ENCODE measurements at places on chromosomes 7 and 10.

DNA sequence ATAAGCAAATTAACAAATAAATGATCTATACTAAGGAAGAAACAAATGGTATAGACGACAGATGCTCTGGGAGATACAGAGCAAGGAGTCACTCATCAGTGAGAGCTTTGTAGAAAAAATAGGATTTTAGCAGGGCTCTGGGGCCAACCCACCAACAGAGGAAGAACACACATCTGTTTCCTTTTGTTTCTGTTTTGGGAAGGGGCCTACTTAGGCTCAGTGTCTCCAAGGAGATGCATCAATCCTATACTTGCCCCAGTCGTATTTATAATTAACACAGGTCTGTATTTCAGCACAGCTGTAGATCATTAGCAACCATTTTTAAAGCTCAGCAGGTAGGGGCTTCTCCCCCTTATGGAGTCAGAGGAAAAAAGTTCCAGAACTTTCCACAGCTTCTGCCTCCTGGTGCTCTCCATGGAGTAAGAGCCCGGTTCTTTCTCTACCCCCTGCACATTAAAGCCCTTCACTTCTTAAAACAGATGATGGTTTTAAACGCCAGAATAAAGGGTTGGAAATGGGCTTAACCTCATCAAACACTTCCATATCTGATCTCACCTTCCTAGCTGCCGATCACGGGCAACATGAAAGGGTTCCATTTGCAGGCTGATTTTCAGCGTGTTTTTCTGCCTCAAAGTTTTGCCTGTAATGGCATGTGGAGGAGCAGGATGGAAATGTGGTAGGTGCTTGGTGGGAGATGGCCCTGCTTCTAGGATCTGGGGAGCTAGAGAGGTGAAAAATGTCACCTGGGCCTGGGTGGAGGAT lies 291.7 kb downstream of the TCF7L2 start:
- DNase-seq = no peak

GRCh38 chr7:33836797-33837355 lies 68.5 kb upstream of the BMPER start:
- no peak for DNase-seq

GRCh38 chr7:144787127-144787526 lies 48.7 kb downstream of the TPK1 start:
- DNase-seq = no peak

DNA sequence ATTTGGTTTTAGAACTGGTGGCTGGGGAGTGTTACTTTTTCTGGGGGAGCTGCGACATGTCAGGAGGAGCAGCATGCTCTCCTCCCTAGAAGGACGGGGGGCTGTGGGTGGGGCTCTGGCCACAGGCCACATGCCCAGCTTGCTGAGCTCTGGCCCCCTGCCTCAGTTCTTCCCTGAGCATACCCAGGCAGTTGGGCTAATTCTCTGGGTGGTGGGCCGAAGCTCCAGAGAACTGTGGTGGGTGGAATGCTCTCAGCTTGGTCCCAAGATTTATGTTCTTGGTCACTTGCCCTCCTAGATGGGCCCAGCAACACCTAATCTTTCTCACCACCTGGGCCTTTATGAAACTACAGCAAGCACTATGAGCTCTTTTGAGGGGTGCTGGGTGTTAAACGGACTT lies 5.1 kb upstream of the ZNF775 start:
- DNase-seq = no peak

DNA sequence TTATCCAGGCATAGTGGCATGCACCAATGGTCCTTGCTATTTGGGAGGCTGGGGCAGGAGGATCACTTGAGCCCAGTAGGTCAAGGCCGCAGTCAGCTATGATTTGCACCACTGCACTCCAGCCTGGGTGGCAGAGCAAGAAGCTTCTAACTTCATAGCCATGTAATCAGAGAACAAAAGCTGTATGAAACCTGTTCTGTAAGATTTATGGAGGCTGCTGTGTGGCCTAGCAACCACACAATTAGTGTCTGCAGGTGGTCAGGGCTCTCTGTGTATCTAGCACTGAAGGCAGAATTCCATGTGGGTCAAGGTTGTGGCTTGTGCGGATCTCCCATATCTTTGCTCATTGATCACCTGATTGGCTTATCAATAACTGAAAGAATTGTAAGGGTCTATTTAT lies 221.5 kb upstream of the FOXK1 start:
- DNase-seq = no peak

DNA sequence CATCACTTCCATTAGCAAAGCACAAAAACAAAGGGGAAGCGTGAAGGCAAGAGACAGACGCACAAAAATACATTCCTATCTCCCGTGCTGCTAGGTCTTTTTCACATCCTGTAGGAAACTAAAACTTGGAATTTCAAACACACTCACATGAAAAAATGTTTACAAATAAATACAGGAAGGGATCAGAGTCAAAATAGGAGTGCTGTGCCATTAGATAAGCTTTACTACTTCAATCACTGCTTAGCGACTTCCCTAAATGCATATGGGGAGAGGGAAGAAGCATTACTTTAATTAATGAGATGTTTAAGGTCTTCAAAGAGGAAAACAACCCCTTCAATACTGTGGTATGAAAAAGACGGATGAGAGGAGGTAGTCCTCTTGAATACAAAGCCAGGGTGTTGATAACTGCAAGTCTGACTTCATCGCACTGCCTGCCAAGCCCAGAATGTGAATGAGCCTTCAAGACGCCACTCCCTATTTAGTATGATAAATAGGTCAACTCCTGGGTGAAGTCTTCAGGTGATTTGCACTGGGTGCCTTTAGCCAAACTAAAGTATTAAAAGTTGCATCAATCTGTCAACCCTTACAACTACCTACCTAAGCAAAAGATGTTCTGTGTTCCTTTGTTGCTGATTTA lies 13.9 kb downstream of the PARD3 start:
- DNase-seq = no peak

- DNase-seq = peak; percentile 73
Measured at GRCh38 chr10:121994429-121994941, 5.5 kb downstream of the TACC2 start.

GRCh38 chr10:130516141-130516735 lies 380.0 kb downstream of the GLRX3 start:
- DNase-seq = no peak

DNA sequence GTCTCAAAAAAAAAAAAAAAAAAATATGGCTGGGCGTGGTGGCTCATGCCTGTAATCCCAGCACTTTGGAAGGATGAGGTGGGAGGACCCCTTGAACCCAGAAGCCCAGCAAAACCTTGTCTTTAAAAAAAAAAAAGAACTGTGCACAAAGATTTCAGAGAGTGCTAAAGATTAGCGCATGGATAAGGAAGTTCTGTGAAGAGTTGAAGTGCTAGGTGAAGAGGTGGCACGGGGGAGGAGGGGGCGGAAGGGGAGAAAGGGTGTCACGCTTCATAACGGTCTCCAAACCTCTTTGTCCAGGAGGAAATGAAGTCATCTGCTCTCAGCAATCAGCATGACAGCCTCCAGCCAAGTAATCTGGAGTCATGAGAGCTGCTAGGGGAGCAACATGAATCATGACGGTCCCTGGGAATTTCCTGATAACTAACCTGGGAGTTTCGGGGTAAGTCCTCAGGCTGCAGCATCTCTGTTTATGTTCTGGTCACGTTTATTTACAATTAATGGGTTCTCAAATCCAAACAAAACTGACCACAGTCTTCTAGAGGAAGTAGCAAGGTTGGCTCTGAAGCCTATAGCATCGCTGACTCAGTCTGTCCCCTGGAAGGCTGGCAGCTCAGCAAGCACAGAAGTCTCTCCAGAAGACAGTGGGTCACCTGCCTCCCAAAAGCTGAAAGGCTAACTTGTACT lies 1.9 kb upstream of the PLAU start:
- peak; percentile 45 for DNase-seq

DNA sequence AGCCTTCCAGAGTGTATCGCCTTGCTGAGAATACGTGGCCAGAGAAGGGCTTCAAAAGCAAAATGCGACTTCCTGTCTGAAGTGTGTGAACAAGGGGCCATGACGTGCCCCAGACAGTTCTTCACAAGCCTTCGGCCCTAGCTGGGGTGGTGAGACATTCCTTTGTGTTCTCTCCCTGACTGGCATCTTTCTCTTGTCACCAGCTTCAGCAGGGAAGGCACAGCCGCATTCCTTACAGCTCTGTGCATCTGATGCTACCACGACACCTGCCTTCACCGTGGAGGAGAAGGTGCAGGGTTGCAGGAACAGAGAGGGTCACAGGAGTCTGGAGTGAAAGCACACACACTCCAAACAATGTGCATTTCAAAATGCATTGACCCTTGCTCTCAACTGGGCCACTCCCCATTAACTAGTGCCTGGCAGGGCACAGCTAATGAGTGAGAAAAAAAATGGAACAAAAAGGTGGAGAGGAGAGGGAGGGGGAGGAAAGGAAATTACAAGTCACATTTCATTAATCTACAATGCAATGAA lies 93.4 kb downstream of the GPR26 start:
- DNase-seq = peak; percentile 88

- no peak for DNase-seq
Measured at GRCh38 chr10:49220031-49220430, 31.8 kb upstream of the TMEM273 start.

DNA sequence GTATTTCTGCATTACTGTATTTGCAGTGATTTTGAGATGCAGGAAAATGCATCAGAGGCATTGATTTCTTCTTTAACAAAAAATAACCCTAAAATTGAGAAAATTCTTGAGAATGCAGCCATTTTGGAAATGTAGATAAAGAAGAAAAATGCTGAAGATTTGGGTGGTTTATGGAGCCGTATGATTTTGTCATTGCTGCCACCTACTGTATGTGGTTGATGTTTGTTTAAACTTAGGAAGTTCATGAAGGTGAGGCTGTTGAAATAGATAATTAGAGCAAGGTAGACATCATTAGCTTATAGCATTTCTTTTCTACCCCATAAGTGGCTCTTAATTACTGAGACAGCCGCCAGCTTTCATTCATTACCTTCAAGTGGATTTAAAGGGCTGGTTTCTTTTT lies 92.1 kb upstream of the SAMD8 start:
- DNase-seq = peak; percentile 60

DNA sequence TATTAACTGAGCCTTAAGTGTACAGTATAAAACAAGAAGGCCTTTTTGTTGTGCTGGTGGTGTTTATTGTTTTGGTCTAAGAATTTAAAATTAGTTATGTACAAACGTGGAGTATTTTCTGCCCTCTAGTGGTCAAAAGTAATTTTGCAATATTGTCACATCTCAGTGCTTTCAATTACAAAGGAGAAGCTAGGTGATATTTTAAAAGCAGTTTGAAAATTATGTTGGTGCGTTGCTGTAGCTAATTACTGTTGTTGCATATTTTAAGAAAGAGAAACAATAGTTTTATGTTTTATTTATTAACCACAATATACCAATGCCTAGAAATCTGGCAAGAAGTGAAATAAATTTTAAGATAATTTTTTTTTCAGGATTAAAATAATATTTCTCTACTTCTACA lies 11.4 kb downstream of the NPVF start:
- peak; percentile 85 for DNase-seq

GRCh38 chr10:127968027-127968441 lies 61.1 kb downstream of the PTPRE start:
- DNase-seq = no peak

GRCh38 chr7:37230221-37230620 lies 218.4 kb downstream of the ELMO1 start:
- DNase-seq = peak; percentile 16

- DNase-seq = no peak
Measured at GRCh38 chr7:49769285-49769857, 4.1 kb upstream of the VWC2 start.

DNA sequence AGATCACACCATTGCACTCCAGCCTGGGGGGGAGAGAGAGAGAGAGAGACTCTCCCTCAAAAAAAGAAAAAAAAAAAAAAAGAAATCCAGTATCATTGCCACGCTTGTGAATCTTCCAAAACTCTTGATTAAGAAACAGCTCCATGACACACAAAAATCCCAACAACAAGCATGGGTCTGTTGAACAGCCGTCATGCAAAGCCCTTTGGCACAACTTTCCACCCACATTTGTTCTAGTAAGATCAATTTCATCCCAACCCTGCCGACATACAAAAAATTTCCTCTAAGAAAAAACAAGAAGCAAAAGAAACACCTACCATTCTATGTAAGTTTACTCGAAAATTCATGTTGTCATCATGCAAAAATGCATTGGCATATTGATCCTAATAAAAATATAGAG lies 62.8 kb downstream of the ARMH3 start:
- peak; percentile 19 for DNase-seq

DNA sequence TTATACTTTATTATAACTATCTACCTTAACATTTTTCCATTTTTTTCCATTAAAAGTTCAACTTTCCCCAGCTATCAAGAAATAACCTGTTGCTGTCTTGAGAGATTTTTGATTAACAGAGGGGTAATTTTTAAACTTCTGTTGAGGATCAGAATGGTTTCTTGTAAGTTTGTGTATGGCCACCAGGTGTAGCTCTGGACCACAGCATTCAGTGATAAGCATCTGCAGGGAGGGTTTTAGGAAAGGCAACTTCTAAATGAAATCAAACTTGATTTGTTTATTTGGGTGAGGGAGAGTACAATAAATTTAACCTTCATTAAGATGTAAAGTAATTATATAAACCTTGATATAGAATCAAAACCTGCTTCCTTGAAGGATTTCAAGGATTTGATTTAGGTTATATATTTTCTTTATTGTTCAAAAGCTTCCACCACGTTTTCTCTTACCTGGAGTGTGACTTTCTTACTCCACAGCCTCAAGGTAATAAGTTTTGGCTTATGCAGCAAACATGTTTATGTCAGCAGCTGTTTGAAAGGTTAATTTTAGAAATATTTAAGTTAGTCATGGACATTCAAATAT lies 153.3 kb downstream of the STK31 start:
- DNase-seq = peak; percentile 64

DNA sequence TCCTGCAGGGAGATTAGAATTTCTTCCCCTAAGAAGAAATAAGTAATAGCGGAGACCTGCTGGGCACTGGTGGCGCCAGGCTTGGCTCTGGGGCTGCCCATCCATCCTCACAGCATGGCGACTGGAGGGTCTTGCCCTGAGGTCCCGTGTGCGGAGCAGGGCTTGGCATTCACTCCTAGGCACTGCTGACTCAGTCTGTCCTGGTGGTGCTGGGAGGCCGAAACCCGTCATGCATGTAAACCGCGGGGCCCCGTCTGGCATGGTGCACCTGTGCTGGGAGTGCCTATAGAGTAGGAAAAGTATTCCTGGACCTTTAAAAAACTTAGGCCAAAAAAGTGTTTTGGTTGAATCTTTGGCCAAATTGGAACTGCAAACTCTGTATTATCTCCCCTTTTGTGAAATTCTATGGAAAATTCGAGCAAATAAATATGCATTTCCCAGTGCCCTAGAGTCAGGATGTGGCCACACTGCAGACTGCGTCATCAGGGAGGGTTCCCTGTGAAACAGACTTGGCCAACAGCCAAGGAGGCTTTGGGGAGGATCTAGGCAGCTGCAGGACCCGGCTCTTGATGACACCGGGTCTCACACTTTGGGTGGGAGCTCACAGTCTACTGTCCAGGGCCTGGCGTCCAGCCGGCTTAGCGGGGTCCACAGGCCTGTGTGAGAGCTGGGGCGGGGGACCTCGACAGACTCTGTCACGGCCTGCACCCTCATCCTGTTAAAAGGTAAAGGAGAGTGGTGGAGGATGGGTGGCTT lies 122.3 kb downstream of the VIPR2 start:
- DNase-seq = no peak

All from eye (tissue), 1 donor.